DMS79 treated with DMSO at 0.1 percent for 48 hours (cell line): ENCODE measurements at places on chromosomes 5 and 9.

DNA sequence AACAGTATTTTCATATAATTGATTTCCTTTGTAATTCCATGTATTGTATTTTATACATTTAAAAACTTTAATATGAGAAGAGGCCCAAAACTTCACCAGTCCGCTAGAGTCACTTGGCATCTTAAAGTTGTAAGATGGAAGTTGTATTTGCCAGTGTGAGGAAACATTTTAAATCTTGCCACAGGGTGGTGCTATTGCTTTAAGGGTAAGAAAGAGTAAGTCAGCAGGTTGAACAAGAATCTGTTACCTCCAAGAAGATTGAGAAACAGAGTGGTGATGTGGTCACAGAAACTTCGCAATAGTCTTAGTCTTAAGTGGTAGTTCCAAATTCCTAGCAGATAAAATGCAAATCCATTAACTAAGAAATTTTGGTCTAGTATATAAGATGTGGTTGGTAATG, 39.8 kb upstream of the RANBP6 start:
- DNase-seq = peak; percentile 56

DNA sequence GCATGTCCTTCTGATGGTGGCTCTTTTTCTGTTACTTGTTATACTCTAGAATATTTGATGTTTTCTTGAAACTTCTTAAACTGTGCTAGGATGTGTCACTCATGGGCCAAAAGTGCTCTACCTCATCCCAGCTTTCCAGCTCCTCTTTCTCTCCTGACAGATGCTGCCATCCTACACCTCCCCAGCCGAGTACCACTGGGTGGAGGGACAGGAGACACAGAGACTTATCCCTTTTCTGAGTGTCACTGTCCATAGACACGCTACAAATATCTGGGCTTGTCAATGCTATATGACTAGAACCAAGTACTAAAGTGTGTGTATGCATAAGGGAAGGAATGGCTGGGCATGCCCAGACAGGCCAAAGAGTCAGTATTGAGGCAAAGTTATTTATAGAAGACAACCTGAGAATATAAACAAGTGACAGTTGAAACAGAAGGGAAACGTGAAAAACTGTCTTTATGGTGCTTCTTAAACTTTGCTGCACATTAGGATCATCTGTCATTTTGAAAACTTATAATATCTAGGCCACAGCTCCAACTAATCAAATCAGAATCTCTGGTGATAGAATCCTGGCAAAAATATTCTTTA, 188.0 kb downstream of the CARTPT start:
- peak; percentile 28 for DNase-seq

GRCh38 chr5:159104051-159104651, 4.4 kb upstream of the EBF1 start:
- no peak for DNase-seq

- DNase-seq = no peak
Observed at GRCh38 chr9:92979283-92980056, 32.1 kb downstream of the FGD3 start.

- DNase-seq = no peak
Observed at GRCh38 chr5:128966846-128967245, 1.6 kb downstream of the SLC27A6 start.

DNA sequence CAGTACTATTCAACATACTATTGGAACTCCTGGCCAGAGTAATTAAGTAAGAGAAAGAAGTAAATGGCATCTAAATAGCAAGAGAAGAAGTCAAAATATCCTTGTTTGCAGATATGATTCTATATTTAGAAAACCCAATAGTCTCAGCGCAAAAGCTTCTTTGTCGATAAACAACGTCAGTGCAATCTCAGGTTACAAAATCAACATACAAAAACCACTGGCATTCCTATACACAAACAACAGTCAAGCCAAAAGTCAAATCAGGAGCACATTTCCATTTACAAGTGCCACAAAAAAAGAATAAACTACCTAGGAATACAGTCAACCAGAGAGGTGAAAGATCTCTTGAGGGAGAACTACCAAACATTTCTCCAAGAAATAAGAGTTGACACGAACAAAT, 1901.9 kb upstream of the ACO1 start:
- DNase-seq = no peak

GRCh38 chr9:38177680-38178079, 108.7 kb upstream of the SHB start:
- no peak for DNase-seq

DNA sequence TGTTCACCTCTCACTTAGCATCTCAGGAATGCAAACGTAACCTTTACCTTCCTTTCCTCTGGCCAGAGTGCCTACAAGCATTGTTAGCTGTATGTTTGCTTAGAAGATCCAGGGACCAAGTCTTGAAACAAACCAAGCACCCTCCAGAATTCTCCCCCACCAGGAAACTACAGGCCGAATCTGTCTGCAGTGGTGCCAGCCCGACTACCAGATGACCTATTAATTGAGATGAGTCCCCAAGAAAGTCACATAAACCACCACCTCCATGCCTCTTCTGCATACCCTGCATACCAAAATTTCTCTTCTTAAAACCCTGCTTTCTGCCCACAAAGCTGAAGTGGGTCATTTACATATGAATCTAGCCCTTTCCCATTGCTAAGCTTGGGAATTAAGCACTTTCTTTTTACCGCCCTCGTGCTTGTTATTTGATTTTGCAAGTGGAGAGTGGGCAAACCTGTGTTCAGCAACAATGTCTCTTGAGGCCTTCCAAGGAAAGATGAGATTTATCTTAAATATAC, 1239.1 kb downstream of the CDH12 start:
- no peak for DNase-seq

DNA sequence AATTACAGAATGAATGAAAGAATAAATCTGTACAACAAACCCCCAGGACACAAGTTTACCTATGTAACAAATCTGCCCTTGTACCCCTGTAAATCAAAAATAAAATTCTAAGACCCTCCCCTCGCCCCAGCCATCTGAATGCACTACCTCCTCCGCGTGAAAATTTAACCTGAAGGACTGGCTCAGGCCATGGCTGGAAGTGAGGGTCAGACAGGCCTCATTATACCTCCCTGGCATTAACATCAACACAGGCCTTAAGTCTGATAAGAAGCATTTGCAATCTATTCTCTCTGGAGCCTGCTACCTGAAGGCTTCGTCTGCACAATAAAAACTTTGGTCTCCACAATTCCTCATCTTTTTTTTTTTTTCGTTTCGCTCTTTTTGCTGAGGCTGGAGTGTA, 48.7 kb upstream of the TTC39B start:
- DNase-seq = no peak

DNA sequence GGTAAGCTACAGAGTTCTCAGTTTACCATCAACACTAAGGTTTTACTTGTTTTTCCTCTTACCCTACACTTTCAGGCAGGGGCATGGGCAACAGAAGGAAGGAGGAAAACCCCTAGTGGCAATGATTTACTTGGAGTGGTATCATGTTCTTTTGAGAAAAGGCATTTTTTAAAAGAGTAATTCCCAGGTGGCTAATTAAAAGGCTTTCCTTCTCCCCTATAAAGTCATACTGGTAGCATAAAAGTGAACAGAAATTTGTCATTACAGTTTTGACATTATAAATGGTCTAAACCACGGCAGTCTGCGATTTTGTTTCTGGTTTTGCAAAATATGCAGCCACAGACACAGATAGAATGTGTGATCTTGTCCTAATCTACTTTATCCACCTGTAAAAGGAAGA, 30.9 kb upstream of the OR2K2 start:
- DNase-seq = no peak

DNA sequence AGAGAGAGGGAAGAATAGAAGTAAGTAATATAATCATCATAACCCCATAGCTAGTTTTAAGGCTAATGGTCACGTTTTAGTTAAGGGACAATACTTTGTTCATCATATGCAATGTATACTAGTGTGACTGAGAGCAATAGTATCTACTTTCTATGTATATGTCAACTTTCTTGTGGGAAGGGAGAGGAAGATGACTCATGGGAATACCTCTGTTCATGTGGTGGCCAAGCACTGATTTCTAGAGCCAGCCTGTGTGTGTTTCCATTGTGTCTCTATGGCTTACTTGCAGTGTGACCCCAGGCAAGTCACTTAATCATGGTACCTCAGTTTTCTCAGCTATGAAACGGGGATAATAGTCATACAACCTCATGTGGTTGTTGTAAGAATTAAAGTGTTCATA, 639.6 kb downstream of the CETN3 start:
- DNase-seq = no peak

DNA sequence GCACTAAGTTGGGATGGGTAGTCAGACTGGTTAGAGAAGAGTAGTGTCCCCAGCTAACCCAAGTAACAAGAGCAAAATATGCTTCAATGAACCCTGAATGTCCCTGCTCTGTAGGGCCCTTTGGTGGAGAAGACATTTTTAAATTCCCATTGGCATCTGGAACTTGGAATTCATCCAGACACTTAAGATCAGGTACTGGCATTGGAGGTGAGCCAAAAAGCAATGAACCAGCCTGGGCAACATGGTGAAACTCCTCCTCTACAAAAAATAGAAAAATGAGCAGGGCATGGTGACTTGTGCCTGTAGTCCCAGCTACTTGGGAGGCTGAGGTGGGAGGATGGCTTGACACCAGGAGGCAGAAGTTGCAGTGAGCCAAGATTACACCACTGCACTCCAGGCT, 58.9 kb upstream of the ZNF618 start:
- peak; percentile 88 for DNase-seq

GRCh38 chr9:72902268-72902667, 50.6 kb downstream of the ALDH1A1 start:
- no peak for DNase-seq

DNA sequence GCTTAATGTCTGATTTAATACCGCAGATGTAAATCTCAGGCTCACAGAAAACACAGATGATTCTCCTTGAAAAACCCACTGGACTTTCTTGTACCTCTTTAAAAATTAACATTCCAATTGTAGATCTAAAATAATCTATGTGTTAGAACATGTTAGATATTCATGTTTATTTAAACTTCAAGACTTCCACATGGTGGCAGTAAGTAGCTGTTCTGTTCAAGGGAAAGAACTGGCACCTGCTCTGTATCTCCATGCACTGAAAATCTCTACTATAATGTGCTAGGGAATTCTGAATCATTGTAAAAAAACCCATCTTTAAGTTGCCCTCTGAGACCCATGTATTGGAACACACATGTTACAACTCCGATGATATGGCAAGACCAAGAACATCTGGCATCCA, 366.9 kb downstream of the DMRTA1 start:
- peak; percentile 0 for DNase-seq
